ENCODE measurements at places on chromosomes 7 and 10. TPM values are rescaled to one million over a fixed set of nuclear protein-coding genes. Genes with fewer than 3 reads are reported as not detected.

MYH16 gene
- polyA plus RNA-seq, result not detected

MDH2 gene
- 310 TPM for polyA plus RNA-seq

HOXA10 gene
- polyA plus RNA-seq, result not detected

CALML3 gene
- not detected for polyA plus RNA-seq

DNA sequence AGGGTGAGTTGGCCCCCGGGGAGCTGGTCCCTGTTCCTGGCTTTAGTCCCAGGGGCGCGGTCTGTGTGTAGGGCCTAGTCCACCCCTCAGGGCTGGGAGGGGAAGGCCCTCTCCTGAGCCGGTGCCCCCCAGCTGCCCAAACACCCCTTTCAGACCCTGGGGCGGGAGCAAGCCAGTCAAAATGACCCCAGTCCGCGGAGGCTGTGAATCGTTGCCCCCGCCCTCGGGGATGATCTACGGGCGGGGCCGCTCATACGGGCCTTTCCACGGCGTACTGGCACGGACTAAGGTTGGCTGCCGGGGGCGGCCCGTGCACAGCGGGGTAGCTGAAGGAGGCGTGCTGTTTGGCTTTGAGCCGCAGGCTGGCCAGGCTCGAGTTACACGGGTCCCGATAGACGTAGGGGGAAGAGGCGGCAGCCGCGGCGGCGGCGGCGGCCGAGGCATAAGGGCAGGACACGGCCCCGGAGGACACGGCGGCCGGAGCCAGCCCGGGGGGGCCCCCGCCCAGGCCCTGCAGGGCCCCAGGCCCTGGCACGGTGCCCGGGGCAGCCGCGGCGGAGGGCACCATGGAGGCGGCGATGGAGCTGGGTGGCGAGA lies 4.3 kb downstream of the ELOVL3 start:
- DNase-seq, result peak; percentile 82

RPP38 gene
- polyA plus RNA-seq, result 12.7 TPM

Measured in right cardiac atrium (tissue), 5 donors.